ENCODE measurements at places on chromosomes 7 and 10. TPM values are rescaled to one million over a fixed set of nuclear protein-coding genes. Genes with fewer than 3 reads are reported as not detected.

The ASNS gene
- total RNA-seq = 26.2 TPM

The INA gene
- total RNA-seq = not detected

The LRIT1 gene
- not detected for total RNA-seq

The SPDYE2B gene
- total RNA-seq = not detected

The LRGUK gene
- not detected for total RNA-seq

The PHKG1 gene
- total RNA-seq = 1.3 TPM

The TMEM273 gene
- 8.9 TPM for total RNA-seq

The CAV2 gene
- 199 TPM for total RNA-seq

The ICA1 gene
- total RNA-seq = 2.1 TPM

The PROSER2 gene
- total RNA-seq = 84.9 TPM

The ATRNL1 gene
- 137 TPM for total RNA-seq

The SLC26A5 gene
- total RNA-seq = not detected

The TMEM139 gene
- 79.0 TPM for total RNA-seq
